ENCODE measurements at places on chromosomes 13 and 19.

DNA sequence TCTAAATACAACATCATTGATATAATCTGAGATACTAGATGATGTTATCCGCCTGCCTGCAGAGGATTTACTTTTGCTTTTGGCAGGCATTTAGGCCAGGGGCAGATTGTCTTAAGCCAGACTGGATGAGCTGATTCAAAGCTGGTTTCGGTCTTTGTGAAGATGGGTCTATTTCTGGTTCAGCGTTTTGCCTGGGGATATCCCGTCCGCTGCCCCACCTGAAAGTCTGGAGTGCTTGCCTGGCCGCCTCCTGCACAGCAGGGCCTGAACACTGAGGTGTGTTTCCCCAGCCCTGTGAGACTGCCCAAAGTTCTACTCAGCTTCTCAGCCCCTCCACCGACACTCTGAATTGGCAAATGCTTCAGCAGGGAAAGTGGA lies 149.7 kb downstream of the KATNAL1 start:
- H3K4me3 ChIP-seq, result no peak overlapping the region
- DNase-seq, result no peak
- peaks cover 26% of the 10 kb centered on the region for H3K4me1 ChIP-seq
- H3K27me3 ChIP-seq, result no peaks in the 10 kb centered on the region

GRCh38 chr19:45767410-45767880 lies 1.6 kb downstream of the SIX5 start:
- no peak overlapping the region for H3K27ac ChIP-seq
- peaks cover 33% of the 10 kb centered on the region for H3K27me3 ChIP-seq
- H3K4me1 ChIP-seq, result peaks cover 11% of the 10 kb centered on the region

DNA sequence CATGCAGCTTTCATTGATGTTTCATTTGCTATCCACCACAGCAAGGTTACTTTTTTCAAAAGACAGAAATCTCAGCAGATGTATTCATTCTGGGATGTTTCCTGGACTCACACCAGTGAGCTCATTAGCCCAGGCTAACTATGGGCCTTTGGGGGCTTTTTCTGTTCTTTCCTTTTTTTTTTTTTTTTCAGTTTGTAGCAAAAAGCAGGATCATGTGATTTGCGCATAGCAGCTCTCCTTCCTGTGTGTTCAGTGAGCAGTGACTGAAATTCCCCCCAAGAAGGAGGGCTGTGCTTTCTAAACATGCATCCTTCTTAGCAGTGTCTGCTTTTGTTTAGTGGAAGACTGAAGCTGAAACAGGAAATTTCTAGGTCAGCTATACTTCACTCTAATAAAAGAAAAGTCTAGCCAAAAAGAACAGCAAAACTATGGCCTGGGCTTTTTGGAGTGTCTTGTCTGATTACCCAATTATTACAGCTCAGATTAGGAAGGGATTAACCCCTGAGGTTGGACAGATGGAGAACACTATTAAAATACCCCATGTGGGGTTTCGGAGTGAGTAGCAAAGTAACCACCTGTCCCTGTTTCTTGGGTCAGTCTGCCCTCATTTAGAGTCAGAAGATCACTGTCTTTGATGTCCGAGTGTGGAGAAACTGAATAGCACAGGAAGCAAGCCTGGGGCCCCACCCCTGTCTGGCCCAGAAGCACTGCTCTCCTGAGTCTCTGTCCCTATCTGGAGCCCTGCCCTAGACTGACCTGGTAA lies 8.9 kb upstream of the AMER2 start:
- no peaks in the 10 kb centered on the region for H3K36me3 ChIP-seq
- H3K4me3 ChIP-seq, result no peak overlapping the region
- H3K4me1 ChIP-seq, result no peaks in the 10 kb centered on the region
- DNase-seq, result no peak
- no peak overlapping the region for H3K27ac ChIP-seq
- H3K27me3 ChIP-seq, result peaks cover 57% of the 10 kb centered on the region

- no peak for DNase-seq
- H3K36me3 ChIP-seq, result peaks cover 22% of the 10 kb centered on the region
- no peak overlapping the region for H3K4me3 ChIP-seq
- H3K27ac ChIP-seq, result no peak overlapping the region
These were observed 4.9 kb downstream of the ZSCAN1 start for GRCh38 chr19:58038688-58039204.

DNA sequence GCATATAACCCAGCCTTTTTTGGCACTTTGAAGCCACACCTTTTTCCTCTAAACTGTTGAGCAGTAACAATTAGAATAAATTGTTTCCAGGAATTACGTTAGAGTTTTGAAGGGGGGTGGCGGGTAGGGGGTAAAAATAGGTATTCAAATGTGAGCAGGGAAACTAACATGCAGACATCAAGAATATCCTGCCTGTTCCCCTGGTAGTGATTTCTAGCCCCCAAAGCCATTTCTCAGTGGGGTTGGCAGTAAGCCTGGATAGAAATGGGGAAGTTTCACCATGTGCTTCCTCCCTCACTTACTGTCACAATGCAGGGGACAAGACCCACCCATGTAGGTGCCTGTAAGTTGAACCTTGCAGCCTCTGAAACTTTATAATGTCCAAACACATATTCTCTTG lies 3.8 kb downstream of the DOCK9 start:
- no peak for DNase-seq
- no peak overlapping the region for H3K4me3 ChIP-seq
- peaks cover 64% of the 10 kb centered on the region for H3K4me1 ChIP-seq

DNA sequence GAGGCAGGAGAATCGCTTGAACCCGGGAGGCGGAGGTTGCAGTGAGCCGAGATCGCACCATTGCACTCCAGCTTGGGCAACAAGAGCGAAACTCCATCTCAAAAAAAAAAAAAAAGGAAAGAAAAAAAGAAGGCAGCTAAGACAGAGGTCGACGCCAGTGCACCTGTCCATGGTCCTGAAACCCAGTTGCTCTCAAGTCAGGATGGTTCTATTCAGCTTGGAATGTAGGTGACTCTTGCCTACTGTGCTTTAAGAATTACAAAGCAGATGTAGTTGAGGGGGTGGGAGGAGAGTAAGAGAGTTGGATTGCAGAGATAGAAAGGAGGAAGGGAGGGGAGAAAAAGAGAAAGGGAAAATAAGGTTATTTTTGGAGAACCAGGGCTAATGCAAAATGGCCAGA lies 18.7 kb downstream of the CACNG7 start:
- peaks cover 3% of the 10 kb centered on the region for H3K27me3 ChIP-seq
- DNase-seq, result no peak
- no peaks in the 10 kb centered on the region for H3K4me1 ChIP-seq
- H3K4me3 ChIP-seq, result no peak overlapping the region
- H3K27ac ChIP-seq, result no peak overlapping the region
- no peaks in the 10 kb centered on the region for H3K36me3 ChIP-seq

GRCh38 chr13:40503011-40503410 lies 163.4 kb downstream of the FOXO1 start:
- H3K27me3 ChIP-seq, result no peaks in the 10 kb centered on the region
- no peak overlapping the region for H3K4me3 ChIP-seq
- peaks cover 2% of the 10 kb centered on the region for H3K36me3 ChIP-seq
- no peak overlapping the region for H3K27ac ChIP-seq
- DNase-seq, result no peak

- H3K27me3 ChIP-seq, result no peaks in the 10 kb centered on the region
- H3K27ac ChIP-seq, result peak overlapping the region; percentile 76
- DNase-seq, result peak; percentile 81
- H3K4me1 ChIP-seq, result peaks cover 26% of the 10 kb centered on the region
- H3K4me3 ChIP-seq, result no peak overlapping the region
These were observed 6.5 kb downstream of the RAB11B start for GRCh38 chr19:8396563-8397203.

GRCh38 chr13:112574834-112575613 lies 12.9 kb downstream of the TUBGCP3 start:
- H3K4me3 ChIP-seq, result no peak overlapping the region
- no peak overlapping the region for H3K27ac ChIP-seq
- H3K4me1 ChIP-seq, result peaks cover 53% of the 10 kb centered on the region
- no peaks in the 10 kb centered on the region for H3K27me3 ChIP-seq
- peaks cover 30% of the 10 kb centered on the region for H3K36me3 ChIP-seq

DNA sequence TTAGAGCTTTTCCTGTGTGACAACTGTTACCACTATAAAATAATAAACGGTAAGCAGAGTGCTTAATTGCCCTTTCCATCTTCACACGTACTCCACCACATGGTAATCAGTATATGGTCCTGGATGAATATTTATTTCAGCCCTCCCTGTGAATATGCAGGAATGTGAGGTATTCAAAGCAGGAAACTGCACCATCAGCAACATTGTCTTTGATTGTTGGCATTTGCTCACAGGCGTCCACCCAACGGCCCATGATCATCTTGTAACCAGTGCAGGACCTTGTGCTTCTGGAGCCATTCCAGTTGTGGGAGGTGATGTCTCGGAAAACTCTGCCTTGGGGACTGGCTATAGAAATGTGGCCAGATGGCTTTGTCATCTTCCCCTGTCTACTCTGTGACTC lies 132.6 kb downstream of the COG6 start:
- H3K36me3 ChIP-seq, result peaks cover 5% of the 10 kb centered on the region
- peaks cover 6% of the 10 kb centered on the region for H3K4me1 ChIP-seq
- H3K27me3 ChIP-seq, result no peaks in the 10 kb centered on the region
- H3K27ac ChIP-seq, result no peak overlapping the region

GRCh38 chr19:40594255-40594654 lies 6.9 kb upstream of the LTBP4 start:
- no peak overlapping the region for H3K4me3 ChIP-seq
- H3K27me3 ChIP-seq, result peaks cover 25% of the 10 kb centered on the region
- DNase-seq, result no peak
- H3K36me3 ChIP-seq, result peaks cover 4% of the 10 kb centered on the region

DNA sequence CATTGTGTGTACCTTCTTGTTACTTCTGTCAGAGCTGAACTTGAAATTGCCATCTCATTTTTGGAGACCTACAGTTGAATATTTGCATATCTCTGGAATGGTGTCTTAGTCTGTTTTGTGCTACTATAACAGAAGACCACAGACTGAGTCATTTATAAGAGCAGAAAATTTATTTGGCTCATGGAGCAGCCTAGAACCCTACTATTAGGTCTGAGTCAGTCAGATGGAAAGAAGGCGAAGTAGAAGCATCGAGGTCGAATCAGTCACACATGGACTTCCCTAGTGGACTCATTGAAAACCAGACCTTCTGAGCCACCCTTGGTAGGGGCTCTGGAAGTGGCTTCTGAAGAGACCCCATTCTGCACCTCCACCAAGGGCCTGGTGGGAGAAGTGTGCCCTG lies 33.9 kb upstream of the TPT1 start:
- no peak for DNase-seq
- no peaks in the 10 kb centered on the region for H3K27me3 ChIP-seq
- peaks cover 7% of the 10 kb centered on the region for H3K4me1 ChIP-seq
- no peak overlapping the region for H3K27ac ChIP-seq
- H3K36me3 ChIP-seq, result no peaks in the 10 kb centered on the region

DNA sequence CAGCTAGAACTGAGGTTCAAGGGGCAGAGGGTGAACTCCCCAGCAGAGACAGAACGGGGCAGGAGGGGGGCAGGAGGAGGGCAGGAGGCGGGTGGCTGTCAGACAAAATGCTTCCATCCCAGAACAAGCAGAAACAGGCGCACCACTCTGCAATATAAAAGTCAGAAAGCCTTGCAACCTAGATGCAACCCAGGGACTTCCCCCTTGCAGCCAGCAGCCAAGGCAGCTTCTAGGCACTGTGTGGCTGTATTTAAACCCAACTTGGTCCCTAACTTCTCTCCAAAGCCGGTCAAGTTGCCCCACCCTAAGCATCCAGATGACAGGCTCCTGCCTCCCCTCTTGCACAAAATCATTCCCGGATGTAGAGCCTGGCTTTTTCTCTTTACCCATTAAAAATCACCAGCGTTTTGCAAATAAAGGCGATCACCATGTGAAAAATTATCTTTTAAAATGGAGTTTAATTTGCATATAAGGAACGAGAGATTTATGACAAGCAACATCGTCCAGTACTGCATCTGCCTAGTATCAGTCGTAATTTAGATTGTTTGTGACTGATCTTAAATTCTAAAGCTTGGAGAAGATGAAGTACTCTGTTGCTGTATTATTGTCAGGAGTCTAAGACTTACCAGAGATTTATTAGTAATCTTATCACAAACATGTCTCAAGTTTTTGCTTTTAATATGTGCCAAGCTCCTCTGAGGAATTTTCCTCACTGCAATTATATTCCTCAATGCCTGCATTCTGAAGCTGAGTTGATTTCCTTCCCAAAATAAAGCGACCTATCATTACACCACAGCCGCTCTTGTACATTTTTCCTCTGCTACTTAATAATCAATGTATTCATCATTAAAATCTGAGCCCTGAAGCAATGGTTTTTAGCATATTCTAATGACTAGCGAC lies 307.1 kb upstream of the ZNF507 start:
- no peak overlapping the region for H3K4me3 ChIP-seq
- H3K4me1 ChIP-seq, result peaks cover 3% of the 10 kb centered on the region
- H3K27ac ChIP-seq, result no peak overlapping the region
- peaks cover 38% of the 10 kb centered on the region for H3K27me3 ChIP-seq
- no peaks in the 10 kb centered on the region for H3K36me3 ChIP-seq
- DNase-seq, result no peak

GRCh38 chr13:24563087-24563486 lies 50.5 kb upstream of the PARP4 start:
- H3K36me3 ChIP-seq, result peaks cover 4% of the 10 kb centered on the region
- no peak for DNase-seq
- H3K4me3 ChIP-seq, result no peak overlapping the region

DNA sequence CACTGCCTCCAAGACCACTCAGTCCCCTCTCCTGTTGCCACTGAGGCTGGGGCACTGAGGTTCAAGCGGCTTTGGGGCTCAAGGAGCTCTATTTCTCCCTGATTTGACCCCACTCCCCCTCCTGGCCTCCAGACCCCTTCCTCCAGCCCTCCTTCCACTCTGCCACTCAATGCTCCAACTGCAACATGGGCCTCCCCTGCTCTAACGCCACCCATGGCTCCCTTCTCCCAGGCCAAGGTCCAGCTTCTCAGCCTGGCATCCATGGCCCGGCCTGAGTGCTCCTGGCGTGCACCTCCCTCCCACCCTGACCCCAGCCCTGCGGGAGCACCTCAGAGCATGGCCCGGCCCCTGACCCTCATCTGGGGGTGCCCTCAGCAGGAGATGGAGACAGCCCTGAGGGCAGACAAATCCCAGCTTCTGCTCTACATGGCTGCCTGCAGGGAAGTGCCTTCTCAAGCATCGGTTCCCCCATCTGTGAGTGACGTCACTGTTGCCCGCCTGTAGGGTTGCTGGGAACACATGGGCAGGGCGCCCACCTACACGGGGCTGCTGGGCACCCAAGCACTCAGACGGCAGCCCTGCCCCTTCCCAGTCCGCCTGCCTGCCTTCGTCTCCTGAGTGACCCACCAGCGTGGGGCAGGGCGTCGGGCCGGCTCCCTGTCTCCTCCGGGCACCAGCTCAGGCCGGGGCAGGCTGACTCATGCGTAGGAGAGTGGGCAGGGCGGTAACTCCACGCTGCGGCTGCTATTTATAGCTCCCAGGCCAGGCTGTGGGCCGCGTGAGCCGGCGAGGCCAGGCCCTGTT lies 1.6 kb upstream of the DIRAS1 start:
- H3K4me1 ChIP-seq, result peaks cover 2% of the 10 kb centered on the region
- DNase-seq, result no peak
- no peak overlapping the region for H3K4me3 ChIP-seq
- no peaks in the 10 kb centered on the region for H3K36me3 ChIP-seq
- peaks cover 55% of the 10 kb centered on the region for H3K27me3 ChIP-seq

Data from activated naive CD8-positive, alpha-beta T cell treated with anti-CD3 and anti-CD28 coated beads for 36 hours (primary cell).